Cortex of kidney (tissue), 1 donor: ENCODE measurements at places on chromosomes 3 and 15.

DNA sequence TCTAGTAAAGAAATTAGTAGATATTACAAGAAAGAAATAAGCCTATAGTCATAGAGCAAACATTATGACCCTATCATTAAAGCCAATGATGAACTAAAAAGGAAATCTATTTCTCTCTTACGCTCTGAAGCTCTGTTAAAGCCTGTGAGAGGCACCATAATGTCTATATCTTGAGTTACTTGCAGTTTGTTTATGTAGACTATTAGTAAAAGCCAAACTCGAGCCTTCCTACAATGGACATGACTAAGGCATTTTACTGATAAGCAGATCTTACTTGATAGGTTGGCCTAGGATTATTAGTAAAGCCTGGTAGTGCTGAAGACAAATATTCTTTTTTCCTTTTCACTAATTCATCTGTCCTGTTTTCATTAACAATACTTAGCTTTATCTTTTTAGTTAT, 32.7 kb downstream of the LRRC3B start:
- no peak for DNase-seq

GRCh38 chr3:78867409-78868372, 900.1 kb downstream of the ROBO1 start:
- DNase-seq: no peak

DNA sequence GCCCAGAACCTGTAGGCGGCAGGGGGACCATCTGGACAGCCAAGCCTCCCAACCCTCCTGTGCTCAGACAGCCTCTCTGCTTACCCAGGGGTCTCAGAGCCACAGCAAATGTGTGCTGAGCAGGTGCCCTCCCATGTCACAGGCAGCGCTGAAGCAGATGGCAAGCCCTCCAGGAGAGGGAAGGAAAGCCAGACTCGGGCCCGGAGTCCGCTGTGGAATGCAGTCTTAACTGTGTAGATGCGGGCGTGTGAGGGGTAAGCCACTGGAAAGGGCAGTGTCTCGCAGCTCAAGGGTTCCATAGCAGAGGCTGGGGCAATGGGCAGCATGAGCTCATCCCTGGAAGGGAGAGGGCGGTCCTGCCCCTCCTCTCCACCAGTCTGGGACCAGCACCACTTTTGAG, 45.6 kb downstream of the UMPS start:
- no peak for DNase-seq

DNA sequence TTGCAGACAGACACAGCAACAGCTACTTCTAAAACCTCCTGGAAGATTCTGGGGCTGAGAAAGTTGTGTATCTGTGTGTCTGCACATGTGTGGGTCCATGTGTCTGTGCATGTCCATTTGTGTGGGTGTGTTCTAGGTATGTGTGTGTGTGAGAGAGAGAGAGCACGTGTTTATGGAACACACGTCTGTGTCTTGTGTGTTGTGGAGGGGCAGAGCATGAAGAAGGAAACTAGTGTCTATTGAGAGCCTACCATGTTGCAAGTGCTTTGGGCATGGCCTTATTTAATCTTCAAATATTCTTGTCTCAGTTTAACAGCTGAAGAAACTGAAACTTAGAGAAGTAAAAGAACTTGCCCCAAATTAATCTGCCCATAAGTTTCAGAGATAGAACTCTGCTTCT, 327.5 kb downstream of the UACA start:
- no peak for DNase-seq

GRCh38 chr3:39423436-39423970, 17.0 kb downstream of the RPSA start:
- DNase-seq: no peak

DNA sequence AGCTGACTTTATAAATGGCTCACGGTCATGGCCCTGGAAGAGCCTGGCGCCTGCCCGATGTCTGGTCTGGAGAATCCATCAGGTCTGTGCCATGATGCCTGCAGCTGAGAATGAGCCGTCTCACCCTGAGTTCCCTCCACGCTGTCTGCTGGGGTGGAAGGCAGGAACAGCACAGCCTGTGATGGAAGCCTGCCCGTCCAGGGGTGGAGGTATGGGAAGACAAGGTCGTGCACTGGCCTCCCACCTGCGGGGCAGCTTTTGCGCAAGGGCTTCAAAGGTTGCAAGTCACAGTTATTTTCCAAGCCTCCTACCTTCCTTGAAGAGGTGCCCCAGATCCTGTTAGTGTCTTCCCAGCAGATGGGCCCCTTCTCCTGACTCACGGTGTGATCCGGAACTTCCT, 275.5 kb downstream of the FAM43A start:
- DNase-seq: no peak

DNA sequence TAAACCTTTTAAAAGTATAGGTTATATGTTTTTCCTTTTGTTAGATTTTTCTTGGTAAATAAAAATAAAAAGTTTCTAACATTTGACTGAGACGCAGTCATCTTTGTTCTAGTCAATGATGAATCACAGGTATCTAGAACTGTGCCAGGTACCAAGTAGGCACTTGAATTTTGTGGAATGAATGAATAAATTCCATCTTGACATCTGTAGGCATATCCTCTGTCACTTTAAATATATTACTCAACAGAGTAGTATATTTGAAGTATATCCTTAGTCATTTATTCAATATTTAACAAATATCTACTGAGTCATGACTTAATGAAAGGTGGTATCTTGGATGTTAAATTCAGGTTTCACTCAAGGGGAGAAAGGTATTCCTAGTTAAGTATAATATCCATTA, 828.4 kb downstream of the TUSC7 start:
- DNase-seq: no peak

DNA sequence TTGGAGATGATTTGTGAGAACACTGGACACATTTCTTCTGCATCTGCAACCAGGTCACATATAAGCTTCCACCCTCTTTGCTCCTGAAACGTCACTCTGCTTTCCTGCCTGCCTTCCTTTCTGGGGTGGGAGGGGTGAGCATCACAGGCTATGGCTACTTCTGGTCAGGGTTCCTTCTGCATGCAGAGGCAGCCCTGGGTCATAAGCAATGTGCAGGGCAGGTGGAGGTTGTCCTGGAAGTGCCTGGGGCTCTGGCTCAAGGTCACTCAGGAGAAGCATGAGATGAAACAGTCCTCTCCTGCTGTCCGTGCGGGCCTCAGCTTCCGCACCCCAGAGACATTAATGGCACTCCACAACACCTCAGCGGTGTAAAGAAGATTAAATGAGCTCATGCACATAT, 15.1 kb downstream of the SLC6A20 start:
- no peak for DNase-seq
